ENCODE measurements at places on chromosomes 11 and 22.

GRCh38 chr11:107676336-107677057 is 35.4 kb downstream of the SLN start:
- DNase-seq, result no peak

GRCh38 chr11:2101171-2101675 is 38.0 kb downstream of the IGF2 start:
- no peak for DNase-seq

DNA sequence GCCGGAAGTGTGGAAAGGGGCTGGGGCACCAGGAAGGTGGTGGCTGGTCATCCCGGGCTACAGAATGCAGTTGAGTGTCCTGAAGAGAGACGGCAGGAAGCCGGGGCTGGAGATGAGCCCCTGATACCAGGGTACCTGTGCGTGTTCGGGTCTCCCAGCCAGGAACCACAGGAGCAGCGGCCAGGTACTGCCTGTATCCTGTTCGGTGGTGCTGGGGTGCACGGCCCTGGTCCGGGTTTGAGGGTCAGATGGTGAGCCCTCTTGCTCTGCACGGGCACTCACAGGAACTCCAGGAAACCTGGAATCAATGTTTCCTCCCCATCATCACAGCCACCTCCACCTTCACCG is 253.1 kb upstream of the B3GAT1 start:
- DNase-seq, result no peak

GRCh38 chr11:10348650-10349280 is 43.9 kb downstream of the ADM start:
- DNase-seq, result no peak

- DNase-seq, result no peak
These were observed 9.1 kb upstream of the PGA3 start for GRCh38 chr11:61194169-61194671.

GRCh38 chr11:122714004-122714403 is 58.5 kb downstream of the UBASH3B start:
- no peak for DNase-seq

- peak; percentile 57 for DNase-seq
These were observed 12.4 kb downstream of the CRELD2 start for GRCh38 chr22:49930596-49931412.

- no peak for DNase-seq
These were observed 4.2 kb downstream of the TST start for GRCh38 chr22:37014835-37015586.

DNA sequence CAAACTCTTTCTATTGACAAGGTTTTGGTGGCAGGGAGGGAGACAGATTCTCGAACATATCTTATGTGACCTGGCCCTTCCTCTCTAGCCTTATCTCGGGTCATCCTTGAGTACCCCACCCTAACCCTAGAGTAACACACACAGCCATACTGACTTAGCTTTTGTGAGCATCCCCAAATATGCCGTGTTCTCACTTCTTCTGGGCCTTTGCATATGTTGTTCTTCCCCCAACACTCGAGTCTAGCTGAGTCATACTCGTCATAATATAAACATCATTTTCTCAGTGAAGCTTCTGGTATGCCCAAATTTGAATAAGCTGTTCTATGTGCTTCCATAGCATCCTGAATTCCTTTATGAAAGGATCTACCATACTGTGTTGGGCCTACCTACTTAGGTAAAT is 8.0 kb downstream of the TTC17 start:
- no peak for DNase-seq

DNA sequence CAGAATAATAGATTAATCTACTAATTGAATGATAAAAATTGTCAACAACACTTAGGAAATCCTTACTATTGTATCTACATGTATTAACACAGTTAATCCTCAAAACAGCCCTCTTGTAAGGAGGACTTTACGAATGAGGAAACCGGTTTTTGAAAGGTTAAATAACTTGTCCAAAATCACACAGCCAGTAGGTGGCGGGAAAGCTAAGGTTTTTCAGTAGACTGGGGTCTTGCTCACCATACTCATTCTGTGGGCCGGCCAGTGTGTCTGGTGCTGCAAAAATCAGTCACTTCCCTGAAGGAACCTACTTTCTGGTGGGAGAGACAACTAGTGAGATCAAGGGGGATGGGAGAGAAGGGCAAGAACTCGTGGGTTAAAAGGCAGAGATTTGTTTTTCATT is 3.8 kb downstream of the DCPS start:
- no peak for DNase-seq

DNA sequence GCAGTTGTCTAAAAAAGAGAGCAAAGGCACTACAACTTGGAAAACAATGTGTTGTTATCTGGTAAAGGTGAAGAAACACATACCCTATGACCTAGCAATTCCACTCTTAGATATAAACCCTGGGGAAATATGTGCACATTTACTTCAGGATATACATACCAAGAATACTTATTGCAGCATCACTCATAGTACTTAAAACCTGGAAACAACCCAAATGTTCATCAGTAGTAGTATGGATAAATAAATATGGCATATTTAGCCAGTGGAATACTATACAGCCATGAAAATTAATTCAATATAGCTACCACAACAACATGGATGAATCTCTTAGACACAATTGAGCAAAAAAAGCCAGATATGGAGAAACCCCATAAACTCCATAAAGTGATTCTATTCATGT is 26.1 kb upstream of the MICAL2 start:
- DNase-seq, result no peak

DNA sequence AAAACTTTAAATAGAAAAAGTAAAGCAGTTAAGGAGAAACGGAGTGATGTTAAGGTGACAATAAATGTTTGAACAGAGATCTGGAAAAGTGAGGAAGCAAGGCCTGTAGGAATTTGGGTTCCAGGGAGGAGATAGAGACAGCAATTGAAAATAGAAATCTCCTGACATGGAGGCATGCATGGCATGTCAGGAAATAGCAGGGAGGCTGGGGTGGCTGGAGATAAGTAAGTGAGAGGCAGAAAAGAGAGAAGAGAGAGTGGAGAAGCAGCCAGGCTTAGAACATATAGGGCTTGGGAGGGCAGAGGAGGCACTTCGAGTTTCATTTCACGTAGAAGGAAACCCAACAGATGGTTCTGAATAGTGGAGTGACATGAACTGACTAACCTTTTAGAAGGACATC is 185.5 kb downstream of the LRRC4C start:
- DNase-seq, result no peak

- DNase-seq, result no peak
These were observed 539 bp downstream of the USH1C start for GRCh38 chr11:17543574-17544180.

- DNase-seq, result no peak
These were observed 26.1 kb upstream of the RTL6 start for GRCh38 chr22:44523981-44524759.

- no peak for DNase-seq
These were observed 68.5 kb upstream of the CSNK2A3 start for GRCh38 chr11:11421509-11421908.

- DNase-seq, result no peak
These were observed 53.9 kb upstream of the ANO1 start for GRCh38 chr11:70024036-70024772.

GRCh38 chr11:102603576-102603975 is 21.6 kb downstream of the MMP20 start:
- DNase-seq, result no peak

Measured in activated naive CD8-positive, alpha-beta T cell treated with anti-CD3 and anti-CD28 coated beads for 36 hours (primary cell).